Naive thymus-derived CD4-positive, alpha-beta T cell (primary cell): ENCODE measurements at places on chromosomes 6 and 20. TPM values are rescaled to one million over a fixed set of nuclear protein-coding genes. Genes with fewer than 3 reads are reported as not detected.

Gene CYP39A1
- not detected in 2 replicates for total RNA-seq

Gene CFB
- total RNA-seq, result 1.4 TPM

Gene FAXC
- 0.28 TPM in 1 of 2 replicates, not detected in the other for total RNA-seq

Gene FAM83B
- not detected for total RNA-seq

Gene BCAS4
- 45.0 TPM for total RNA-seq

Gene ARMH2
- 5.0 TPM for total RNA-seq

DNA sequence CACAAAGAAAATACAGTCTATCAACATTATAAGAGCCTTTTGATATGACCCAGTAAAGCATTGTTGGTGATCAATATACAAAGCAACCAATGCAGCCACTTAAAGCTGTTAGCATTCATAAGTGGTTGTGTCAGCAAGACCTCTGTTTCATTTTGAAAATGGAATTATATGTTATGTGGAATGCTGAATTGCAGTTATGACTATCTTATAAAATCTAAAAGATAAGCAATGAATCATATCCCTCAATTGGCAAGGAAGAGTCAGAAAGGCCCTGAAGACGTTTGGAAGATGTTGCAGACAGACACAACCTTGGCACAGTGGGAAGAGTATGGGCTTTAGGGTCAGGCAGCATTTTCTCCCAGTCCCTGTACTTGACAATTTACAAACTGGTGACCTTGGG is 93.8 kb upstream of the RNF217 start:
- H3K36me3 ChIP-seq, result no peaks in the 10 kb centered on the region
- no peaks in the 10 kb centered on the region for H3K4me1 ChIP-seq
- H3K4me3 ChIP-seq, result no peak overlapping the region
- H3K27me3 ChIP-seq, result no peaks in the 10 kb centered on the region
- H3K27ac ChIP-seq, result no peak overlapping the region

DNA sequence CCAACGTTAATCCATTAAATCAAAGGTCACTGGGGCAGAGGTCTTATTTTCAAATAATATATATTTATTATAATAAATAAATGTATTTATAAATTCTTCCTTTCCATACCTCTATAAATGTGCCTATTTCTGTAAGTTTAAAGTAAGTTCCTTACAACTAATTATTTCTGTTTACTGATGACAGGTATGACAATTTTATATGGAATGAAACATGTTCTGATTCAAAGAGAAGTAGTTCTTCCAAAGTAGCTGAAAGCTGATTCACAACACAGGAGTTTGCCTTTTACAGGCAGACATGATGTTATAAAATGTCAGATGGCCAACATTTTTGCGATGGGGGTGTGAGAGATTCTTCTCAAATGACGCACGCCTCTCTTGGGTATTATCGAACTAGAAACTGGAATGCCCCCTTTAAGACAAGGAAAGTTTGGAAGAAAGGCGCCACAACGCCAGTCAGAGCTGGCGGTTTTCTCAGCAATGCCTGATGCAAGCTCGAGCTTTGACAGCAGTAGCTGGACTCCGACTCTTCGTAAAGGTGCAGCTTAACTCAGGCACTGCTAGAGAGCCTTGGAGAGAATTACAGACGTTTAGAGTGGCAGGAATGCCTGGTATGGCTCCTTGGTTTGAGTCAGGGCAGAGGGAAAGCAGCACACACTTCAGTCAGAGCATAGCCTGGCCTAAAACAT is 92.1 kb downstream of the FOXC1 start:
- no peak for DNase-seq
- H3K27me3 ChIP-seq, result no peaks in the 10 kb centered on the region
- no peak overlapping the region for H3K27ac ChIP-seq
- no peak overlapping the region for H3K4me3 ChIP-seq
- H3K4me1 ChIP-seq, result no peaks in the 10 kb centered on the region

DNA sequence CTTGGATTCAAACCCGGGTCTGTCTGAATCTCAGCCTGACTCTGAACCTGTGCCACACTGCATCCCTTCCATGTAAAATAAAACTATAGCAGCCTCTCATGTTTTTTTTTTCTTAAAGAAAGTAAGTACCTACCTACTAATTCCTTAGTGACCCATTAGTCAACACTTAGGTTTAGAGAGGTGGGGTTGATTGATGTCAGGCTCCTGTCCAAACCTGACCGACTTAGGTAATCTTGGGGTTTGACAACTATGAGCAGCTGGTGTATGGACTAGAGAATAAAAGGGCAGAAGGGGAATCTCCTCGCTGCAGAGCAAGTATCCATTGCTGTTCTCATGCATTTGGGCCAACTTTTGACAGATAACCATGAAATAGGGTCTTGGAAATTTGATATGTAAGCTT is 6.5 kb downstream of the NKAIN2 start:
- no peak overlapping the region for H3K4me3 ChIP-seq
- no peaks in the 10 kb centered on the region for H3K36me3 ChIP-seq
- DNase-seq, result no peak
- no peaks in the 10 kb centered on the region for H3K4me1 ChIP-seq
- H3K27ac ChIP-seq, result no peak overlapping the region
- H3K27me3 ChIP-seq, result no peaks in the 10 kb centered on the region

- peaks cover 14% of the 10 kb centered on the region for H3K27me3 ChIP-seq
- no peak overlapping the region for H3K4me3 ChIP-seq
- DNase-seq, result no peak
- H3K27ac ChIP-seq, result no peak overlapping the region
- H3K36me3 ChIP-seq, result no peaks in the 10 kb centered on the region
- H3K4me1 ChIP-seq, result peaks cover 16% of the 10 kb centered on the region
These were observed 10.2 kb upstream of the FOXF2 start for GRCh38 chr6:1379017-1379787.

DNA sequence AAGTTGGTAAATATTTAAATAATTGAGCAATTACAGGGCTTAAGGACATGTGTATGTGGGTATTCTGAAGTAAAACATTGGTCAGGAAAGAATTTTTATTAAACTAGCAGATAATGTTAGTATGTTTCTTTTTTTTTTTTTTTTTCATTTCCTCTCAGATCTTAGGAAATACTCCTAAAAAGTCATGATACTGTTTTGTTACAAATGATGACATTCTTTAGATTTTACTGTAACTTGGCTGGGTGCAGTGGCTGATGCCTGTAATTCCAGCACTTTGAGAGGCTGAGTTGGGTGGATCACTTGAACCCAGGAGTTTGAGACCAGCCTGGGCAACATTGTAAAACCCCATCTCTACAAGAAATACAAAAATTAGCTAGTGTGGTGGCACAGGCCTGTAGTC is 41.5 kb downstream of the CDC40 start:
- H3K27me3 ChIP-seq, result no peaks in the 10 kb centered on the region
- H3K27ac ChIP-seq, result no peak overlapping the region
- H3K4me3 ChIP-seq, result no peak overlapping the region
- H3K36me3 ChIP-seq, result peaks cover 58% of the 10 kb centered on the region
- DNase-seq, result no peak
- no peaks in the 10 kb centered on the region for H3K4me1 ChIP-seq

- no peak for DNase-seq
- H3K27ac ChIP-seq, result no peak overlapping the region
- no peaks in the 10 kb centered on the region for H3K4me1 ChIP-seq
- no peaks in the 10 kb centered on the region for H3K36me3 ChIP-seq
- H3K4me3 ChIP-seq, result no peak overlapping the region
These were observed 1257.4 kb downstream of the EPHA7 start for GRCh38 chr6:92161953-92162352.

- H3K27ac ChIP-seq, result no peak overlapping the region
- no peaks in the 10 kb centered on the region for H3K4me1 ChIP-seq
- no peak overlapping the region for H3K4me3 ChIP-seq
- no peak for DNase-seq
These were observed 23.9 kb downstream of the NKX2-4 start for GRCh38 chr20:21373436-21373835.

DNA sequence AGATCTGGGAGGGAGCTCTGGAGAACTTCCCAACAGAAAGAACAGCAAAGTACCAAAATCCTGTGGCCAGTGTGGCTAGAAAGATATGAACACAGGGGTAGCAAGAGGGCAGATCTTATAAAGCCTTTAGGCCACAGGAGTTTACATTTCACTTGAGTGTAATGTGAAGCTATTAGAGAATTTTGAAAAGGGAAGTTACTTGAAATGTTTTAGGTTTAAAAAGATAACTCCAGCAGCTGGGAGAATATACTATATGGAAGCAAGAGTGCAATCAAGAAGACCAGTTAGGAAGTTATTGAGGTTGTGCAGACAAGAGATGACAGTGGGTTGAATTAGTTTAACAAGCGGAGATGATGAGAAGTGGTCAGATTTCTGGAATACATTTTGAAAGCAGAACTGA is 7.9 kb downstream of the SUPT3H start:
- no peak for DNase-seq
- H3K27me3 ChIP-seq, result no peaks in the 10 kb centered on the region
- no peaks in the 10 kb centered on the region for H3K4me1 ChIP-seq
- H3K27ac ChIP-seq, result no peak overlapping the region
- no peak overlapping the region for H3K4me3 ChIP-seq

DNA sequence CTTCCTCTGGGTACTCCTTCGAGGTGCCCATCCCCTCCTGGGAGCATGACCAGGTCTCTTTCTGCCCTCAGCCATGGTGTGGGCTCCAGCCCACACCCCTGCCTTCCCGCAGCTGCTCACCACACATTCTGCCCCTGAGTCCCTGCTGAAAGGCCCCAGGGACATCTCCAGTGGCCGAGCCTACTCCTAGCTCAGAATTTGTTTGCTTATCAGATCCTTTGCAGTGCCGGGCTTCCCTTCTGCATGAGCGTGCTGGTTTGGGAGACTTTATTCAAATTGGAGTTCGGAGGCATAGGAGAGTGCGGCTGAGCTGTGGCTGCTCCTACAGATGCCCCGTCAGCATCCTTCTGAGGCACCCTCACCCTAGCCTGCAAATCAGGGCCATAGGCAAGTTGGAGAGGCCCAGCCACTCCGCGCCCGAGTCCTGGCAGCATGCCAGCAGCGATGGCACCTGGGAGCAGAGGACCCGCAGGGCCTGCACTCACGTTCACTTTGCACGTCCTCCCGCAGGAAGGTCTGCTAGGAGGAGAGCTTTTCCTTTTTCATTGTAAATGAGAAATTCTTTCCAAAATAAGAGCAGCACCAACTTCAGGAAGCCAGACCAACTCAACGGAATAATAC is 327.3 kb downstream of the QKI start:
- DNase-seq, result no peak
- H3K27me3 ChIP-seq, result no peaks in the 10 kb centered on the region
- no peak overlapping the region for H3K4me3 ChIP-seq
- H3K4me1 ChIP-seq, result no peaks in the 10 kb centered on the region
- no peak overlapping the region for H3K27ac ChIP-seq
- no peaks in the 10 kb centered on the region for H3K36me3 ChIP-seq

DNA sequence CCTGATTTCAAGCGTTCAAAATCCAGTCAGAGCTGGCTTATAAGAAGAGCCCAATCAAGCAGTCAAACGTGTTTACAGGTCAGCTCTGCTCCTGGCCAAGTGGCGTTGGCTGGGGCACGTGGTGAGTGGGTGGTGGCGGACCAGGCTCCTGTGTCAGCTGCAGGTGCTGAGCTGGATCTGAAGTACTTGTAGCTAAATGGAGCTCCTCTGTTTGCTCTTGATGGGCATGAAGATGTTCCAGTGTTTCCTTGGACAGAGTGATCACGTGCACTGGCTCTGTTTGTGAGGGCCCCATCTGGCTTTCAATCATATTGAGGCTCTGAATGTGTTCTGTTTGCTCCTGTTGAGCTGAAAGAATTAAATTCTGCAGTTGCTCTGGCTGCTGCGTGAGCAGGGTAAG is 10.2 kb upstream of the MICAL1 start:
- no peak for DNase-seq
- peaks cover 6% of the 10 kb centered on the region for H3K36me3 ChIP-seq
- no peak overlapping the region for H3K4me3 ChIP-seq
- no peaks in the 10 kb centered on the region for H3K27me3 ChIP-seq
- H3K4me1 ChIP-seq, result peaks cover 6% of the 10 kb centered on the region

DNA sequence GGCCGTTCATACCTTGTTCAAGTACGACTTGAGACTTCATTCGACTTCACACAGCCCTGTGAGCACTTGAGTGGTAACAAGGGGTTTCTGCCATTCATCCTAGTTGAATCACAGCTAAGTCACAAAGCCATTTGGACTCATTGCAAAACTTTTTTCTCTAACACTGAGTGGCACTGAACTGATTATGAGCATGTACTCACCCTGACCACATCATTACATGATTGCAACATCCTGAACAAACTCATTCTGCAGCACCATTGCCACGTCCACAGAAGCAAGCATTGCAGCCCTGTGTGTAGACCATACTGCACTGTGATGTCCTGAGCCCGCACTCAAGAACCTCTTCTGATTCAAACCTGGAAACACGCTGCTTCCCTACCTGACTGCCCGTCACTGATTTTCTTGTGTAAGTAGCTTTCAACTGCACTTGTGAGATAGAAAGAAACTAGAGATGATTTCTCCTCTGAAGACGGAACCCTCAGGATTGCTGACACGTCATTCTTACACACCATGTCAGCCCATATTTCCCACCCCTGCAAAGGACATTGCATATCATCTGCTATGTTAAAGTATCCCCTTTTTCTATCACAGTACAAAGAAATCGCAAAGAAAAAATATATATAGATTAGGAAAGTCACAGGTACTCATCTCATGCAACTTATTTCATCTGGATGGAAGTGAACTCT is 81.6 kb downstream of the C6orf118 start:
- H3K36me3 ChIP-seq, result no peaks in the 10 kb centered on the region
- no peak overlapping the region for H3K4me3 ChIP-seq
- no peak overlapping the region for H3K27ac ChIP-seq

DNA sequence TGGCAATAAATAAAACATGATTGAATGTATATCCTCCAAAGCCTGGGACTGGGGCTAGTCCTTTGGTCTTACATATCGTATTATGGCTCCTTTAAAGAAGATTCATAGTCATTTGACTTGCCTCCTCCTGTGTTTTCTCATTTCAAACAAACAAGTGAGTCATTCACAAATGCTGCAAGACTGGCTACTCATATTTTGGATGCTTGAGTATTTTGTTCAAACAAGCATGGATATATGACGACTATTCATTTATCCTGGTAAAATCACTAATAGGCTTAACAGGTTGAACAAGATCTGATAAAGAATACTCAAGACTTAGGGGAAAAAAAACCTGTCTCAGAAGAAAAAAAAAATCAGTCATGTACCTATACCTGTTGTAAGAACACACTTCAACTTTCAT is 111.1 kb upstream of the CCDC28A start:
- no peak overlapping the region for H3K27ac ChIP-seq
- no peaks in the 10 kb centered on the region for H3K27me3 ChIP-seq
- no peak for DNase-seq
- no peak overlapping the region for H3K4me3 ChIP-seq
- H3K36me3 ChIP-seq, result no peaks in the 10 kb centered on the region
- H3K4me1 ChIP-seq, result no peaks in the 10 kb centered on the region

DNA sequence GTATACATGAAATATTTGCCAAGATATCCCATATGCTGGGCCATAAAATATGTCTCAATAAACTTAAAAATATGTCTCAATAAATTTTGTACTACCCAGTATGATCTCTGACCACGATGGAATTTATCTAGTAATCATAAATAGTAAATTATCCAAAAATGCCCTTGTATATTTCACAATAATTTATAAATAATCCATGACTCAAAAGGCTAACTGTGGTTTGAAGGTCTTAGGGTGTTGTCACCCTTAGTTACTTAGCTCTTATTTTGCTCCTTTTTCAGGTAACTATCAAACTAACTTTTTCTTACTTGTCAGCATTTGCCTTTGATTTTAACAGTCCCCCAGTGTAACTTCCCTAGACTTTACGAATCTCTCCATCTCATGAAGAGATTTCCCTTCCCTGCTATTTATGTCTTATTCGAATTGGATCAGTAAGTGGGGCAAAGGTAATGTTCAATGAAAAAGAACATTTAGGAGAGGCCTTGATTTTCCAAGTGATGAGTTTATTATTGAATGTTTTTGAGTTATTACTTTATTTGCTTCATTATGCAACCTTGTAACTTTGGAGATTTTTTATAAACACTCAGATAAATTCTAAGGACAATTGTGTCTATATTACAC is 109.0 kb upstream of the THBS2 start:
- no peak overlapping the region for H3K4me3 ChIP-seq
- DNase-seq, result no peak
- no peaks in the 10 kb centered on the region for H3K27me3 ChIP-seq
- no peak overlapping the region for H3K27ac ChIP-seq
